ENCODE measurements at places on chromosomes 11 and 22.
A peak's percentile ranks its signal among the peaks of the same experiment; 100 is the strongest.

- DNase-seq, result peak; percentile 92
Measured at GRCh38 chr11:77592727-77593126, 3.0 kb downstream of the AQP11 start.

GRCh38 chr22:37282385-37282677, at the start of gene CYTH4:
TSS of gene CYTH4 (plus strand) at chr22:37282508. CDS start at chr22:37282570, 62 bp downstream.
- no peak for DNase-seq

DNA sequence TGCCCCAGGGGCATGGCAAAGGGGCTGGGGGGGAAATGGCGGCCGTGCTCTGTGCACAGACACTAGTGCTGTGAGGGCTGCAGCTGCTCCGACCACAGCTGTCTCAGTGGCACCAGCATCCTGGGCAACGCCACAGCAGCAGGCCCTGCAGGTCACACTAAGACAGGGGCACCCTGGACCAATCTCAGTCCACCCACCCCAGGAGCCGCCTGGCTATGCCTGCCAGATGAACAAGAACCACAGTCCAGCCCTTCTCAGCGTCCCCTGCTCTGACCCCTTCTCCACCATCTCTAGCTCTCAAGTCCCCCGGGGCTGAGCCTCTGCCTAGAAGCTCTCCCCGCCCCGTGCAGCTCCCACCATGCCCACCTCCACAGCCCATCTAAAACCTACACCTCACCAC, 16.5 kb downstream of the TUBGCP6 start:
- DNase-seq, result no peak

GRCh38 chr11:128518493-128519207, 68.7 kb downstream of the ETS1 start:
- DNase-seq, result no peak

- DNase-seq, result no peak
Measured at GRCh38 chr11:1963864-1964263, 16.7 kb downstream of the MRPL23 start.

GRCh38 chr22:25996669-25997068, 172.6 kb upstream of the SEZ6L start:
- DNase-seq, result no peak

Data from NCI-H2081 treated with DMSO at 0.1 percent for 48 hours (cell line).